ENCODE measurements at places on chromosomes 16 and 17.
A peak's percentile ranks its signal among the peaks of the same experiment; 100 is the strongest.

DNA sequence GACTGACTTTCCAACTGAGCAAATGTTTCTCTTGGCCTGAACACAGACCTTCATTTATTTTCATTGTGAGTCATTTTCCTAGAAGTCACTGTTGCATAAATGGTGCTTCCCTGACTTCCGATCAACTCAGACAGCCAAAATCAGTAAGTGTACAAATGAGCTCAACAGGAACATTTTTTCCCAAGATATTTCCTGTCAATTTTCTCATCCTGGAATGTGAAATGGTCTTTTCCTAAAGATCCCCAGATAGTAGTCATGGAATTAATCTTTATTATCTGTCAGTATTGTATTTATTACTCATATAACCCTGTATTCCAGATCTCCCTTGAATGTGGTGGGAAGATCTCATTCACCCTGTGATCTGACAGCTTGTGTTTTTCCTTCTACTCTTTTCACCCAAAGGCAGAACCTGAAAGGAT lies 360.3 kb upstream of the KIF2B start:
- peak; percentile 87 for DNase-seq

GRCh38 chr17:38687286-38687685 lies 12.5 kb upstream of the EPOP start:
- DNase-seq = no peak

DNA sequence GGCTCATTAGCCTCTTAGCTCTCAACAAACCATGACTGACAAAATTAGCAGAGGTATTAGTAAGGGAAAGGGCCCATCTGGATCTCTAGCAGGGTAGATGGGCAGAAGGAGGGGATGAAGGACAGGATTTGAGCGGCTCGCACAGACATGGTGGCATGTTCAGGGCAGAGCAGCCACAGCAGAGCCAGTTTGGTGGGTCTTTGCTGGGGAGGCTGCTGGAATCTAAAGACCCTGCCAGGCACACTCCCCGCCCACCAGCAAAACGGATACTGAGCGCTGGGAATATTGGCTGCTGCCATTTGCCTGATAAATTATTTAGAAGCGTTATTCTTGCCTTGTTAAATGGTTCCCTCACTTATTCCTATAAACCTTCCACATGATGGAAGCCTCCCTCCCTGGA lies 20.7 kb upstream of the NAT9 start:
- DNase-seq = no peak

DNA sequence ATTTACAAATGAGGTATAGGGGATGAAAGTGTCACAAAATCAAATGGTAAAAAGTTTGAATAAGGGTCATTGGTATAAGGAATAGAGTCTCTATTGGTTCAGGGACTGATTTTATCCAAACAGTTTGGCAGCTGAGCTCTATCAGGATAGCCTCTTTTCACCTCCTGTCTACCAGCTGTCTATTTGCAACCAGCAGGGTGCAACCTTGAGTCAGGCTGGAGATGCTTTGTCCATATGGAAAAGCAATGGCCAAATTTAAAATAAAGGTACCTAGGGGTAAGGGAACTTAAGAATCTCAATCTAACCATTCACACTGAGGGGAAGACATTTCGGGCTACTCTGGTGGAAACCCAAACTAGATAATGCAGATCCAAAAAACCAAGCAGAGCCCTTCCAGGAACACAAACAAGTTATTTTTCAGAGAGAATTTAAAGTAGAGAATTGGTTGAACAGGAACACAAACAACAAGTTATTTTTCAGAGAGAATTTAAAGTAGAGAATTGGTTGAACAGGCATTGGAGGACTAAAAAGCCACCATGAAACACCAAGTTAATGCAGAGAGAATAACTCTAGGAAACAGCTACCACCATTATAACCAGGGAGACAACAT lies 12.6 kb upstream of the CA10 start:
- DNase-seq = no peak

GRCh38 chr16:2256531-2257140 lies 5.2 kb upstream of the ECI1 start:
- DNase-seq = no peak

GRCh38 chr16:9013508-9013864 lies 49.8 kb upstream of the USP7 start:
- no peak for DNase-seq

DNA sequence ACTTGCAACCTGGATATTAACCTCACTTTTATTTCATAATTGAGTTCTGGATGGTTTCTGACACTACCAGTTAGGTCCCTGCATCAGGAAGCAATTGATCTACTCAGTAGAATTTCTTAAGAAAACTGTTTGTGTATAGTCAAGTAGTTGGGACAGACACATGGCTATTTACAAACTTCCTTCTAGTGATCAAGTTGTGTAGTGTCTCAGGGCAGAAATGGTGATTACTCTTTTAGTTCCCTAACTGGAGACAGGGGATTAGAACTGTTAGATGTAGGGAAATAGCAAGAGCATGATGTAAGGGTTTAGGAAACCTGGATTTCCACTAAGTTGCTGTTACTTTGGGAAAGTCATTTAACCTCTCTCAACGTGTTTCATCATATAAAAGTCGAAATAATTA lies 30.4 kb downstream of the TMEM100 start:
- DNase-seq = no peak

- no peak for DNase-seq
Measured at GRCh38 chr17:19538095-19539039, 4.7 kb downstream of the SLC47A1 start.

- no peak for DNase-seq
Measured at GRCh38 chr17:63941751-63942150, 9.6 kb upstream of the CD79B start.

DNA sequence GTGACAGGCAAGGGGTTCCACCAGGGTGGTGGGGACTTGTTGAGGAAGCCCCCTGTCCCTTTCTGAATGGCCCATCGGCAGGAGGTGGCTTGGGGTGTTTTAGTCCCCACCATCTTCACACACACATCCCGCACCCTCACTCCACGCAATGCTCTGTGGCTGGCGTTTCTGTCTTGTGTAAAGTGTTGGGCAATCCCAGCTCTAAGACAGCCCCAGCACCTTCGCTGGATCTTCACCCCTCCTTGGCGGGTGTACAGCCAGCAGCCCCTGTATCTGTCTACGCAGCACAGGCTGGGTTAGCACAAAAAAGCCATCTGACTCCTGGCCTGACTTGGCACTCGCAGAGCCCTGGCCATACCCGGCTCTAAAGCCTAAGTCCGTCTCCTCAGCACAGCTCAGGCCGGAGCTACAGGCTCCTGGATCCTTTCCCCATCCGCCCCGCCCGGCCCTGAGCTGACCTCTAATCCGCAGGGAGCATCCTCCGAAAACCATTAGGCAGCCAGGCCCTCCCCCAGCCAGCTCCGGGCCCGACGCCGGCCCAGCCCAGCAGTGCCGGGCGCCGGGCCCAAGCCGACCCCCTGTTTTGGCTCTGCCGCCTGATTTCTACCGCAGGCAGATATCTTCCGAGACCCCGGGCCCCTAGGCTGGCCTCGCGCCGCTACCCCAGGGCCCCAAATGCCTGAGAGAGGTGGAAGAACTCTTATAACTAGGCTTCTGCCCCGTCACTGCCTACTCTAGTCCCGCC lies 42.4 kb upstream of the TAC4 start:
- DNase-seq = no peak

DNA sequence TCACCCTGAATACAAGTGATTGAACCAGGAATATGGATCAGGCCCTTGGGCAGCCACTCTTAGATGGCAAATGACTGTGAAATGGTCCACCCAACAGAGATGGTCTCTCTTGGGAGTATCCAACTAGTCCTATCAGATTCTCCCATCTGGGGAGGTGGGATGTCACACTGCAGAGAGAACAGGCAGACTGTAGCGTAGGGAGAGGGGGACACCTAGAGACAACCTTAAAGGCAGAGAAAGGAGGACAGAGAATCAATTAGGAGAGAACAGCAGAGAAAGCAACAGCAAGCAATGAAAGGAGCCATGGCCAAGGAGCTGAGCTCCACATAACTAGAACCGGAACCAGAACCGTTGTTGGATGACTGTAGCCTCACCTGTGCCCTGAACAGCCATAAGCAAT lies 37.2 kb downstream of the IQCK start:
- no peak for DNase-seq

- peak; percentile 31 for DNase-seq
Measured at GRCh38 chr17:47978324-47978723, 7.4 kb downstream of the CDK5RAP3 start.

DNA sequence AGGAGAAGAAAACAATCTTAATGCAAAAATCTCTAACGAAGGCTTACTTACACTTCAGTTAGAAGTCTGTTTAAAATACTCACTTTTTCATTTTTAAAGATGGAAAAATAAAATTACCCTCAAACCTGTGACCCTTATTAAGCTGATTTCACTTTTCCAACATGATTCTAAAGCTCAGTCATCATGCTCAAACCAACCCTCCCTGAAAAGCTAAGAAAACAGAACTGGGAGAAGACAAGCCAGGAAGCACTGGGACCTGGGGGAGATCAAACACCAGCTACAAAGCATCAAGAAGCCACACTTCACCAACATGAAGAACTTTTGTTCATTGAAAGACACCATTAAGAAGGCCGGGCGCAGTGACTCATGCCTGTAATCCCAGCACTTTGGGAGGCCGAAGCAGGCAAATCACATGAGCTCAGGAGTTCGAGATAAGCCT lies 88.8 kb downstream of the LITAF start:
- DNase-seq = peak; percentile 90

GRCh38 chr17:17661834-17662385 lies 19.3 kb upstream of the RAI1 start:
- DNase-seq = no peak

- no peak for DNase-seq
Measured at GRCh38 chr16:78242239-78242630, 142.8 kb downstream of the WWOX start.

GRCh38 chr17:57195785-57196460 lies 60.4 kb upstream of the MSI2 start:
- DNase-seq = peak; percentile 36

- DNase-seq = no peak
Measured at GRCh38 chr16:89268987-89269735, 51.7 kb downstream of the ZNF778 start.

DNA sequence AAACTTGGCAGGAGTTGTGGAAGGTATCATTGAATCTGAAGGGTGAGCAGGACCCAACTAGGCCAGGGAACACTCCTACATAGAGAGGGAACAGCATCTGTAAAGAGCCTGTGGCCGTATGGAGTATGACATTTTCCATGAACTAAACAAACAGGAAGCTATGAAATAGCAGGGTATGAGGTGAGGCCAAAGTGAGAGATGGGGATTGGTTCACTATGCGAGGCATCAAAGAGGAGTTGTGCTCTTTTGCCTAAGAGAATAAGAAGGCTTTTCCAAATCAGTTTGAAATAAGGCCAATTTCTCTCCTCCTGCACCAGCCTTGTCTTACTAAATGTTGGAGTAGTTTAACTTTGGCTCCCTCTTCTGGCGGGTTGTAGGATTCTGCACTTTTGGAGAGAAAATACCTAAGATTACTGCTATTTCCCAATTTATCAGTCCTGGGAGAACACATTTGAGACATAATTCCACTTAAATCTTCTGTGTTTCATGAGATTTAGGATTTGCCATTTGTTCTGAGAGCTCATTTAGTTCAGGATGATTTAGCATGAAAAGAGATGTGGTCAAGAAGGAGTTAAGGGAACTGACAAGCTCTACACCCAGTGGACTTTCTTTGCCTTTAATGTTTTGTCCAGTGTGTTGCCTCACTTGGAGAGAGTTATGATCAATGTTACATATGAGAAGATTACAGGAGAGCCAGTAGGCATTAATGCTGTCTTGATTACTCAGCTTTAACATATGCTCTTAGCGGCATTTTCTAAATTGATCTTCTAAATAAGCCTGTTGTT lies 55.4 kb downstream of the TNRC6C start:
- peak; percentile 50 for DNase-seq

GRCh38 chr16:23877107-23878070 lies 41.6 kb downstream of the PRKCB start:
- DNase-seq = no peak

- no peak for DNase-seq
Measured at GRCh38 chr17:45824901-45825492, 19.7 kb upstream of the SPPL2C start.

- no peak for DNase-seq
Measured at GRCh38 chr17:27802962-27803680, 2.8 kb upstream of the NOS2 start.

GRCh38 chr16:87675111-87675719 lies 72.9 kb downstream of the JPH3 start:
- no peak for DNase-seq

- DNase-seq = no peak
Measured at GRCh38 chr17:81050645-81051625, 16.0 kb downstream of the BAIAP2 start.

GRCh38 chr17:76246080-76247066 lies 6.1 kb upstream of the RNF157 start:
- DNase-seq = no peak

DNA sequence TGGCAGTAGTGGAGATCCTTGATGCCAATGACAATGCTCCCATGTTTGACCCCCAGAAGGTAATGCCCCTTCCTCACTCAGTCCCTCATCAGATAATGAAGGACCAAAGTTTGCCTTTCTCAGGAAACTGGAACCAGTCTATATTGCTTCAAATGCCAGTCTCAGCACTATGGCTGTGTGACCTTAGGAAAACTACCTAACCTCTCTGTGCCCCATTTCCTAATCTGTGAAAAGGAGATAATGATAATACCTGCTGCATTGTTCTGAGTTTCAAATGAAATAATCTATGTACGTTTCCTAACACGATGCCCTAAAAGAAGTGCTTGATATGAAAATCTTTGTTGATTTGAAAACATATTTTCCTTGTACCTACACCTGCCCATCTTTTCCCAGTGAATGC lies 35.9 kb downstream of the CDH3 start:
- DNase-seq = no peak

Data from Caki2 (cell line).